CD8-positive, alpha-beta memory T cell (primary cell): ENCODE measurements at places on chromosomes 6 and 20. TPM values are rescaled to one million over a fixed set of nuclear protein-coding genes. Genes with fewer than 3 reads are reported as not detected.
A peak's percentile ranks its signal among the peaks of the same experiment; 100 is the strongest.

GABRR1 gene
- total RNA-seq: not detected

TNNC2 gene
- total RNA-seq: not detected

BIRC7 gene
- total RNA-seq: not detected

HLA-DMB gene
- total RNA-seq: 4.3 TPM

FOXC1 gene
- total RNA-seq: not detected

NKX2-4 gene
- total RNA-seq: not detected

COL21A1 gene
- total RNA-seq: not detected

PRSS16 gene
- 0.55 TPM for total RNA-seq

HTR1E gene
- not detected for total RNA-seq

- no peaks in the 10 kb centered on the region for H3K36me3 ChIP-seq
- H3K4me3 ChIP-seq: no peak overlapping the region
- H3K4me1 ChIP-seq: no peaks in the 10 kb centered on the region
- H3K27ac ChIP-seq: no peak overlapping the region
- H3K27me3 ChIP-seq: no peaks in the 10 kb centered on the region
- no peak for DNase-seq
These were observed 194.6 kb upstream of the LAMP5 start for GRCh38 chr20:9319687-9320384.

- H3K4me3 ChIP-seq: no peak overlapping the region
- no peak for DNase-seq
- no peak overlapping the region for H3K27ac ChIP-seq
- no peaks in the 10 kb centered on the region for H3K36me3 ChIP-seq
- no peaks in the 10 kb centered on the region for H3K4me1 ChIP-seq
- no peaks in the 10 kb centered on the region for H3K27me3 ChIP-seq
These were observed 197.7 kb downstream of the SMOC2 start for GRCh38 chr6:168638468-168639271.

DNA sequence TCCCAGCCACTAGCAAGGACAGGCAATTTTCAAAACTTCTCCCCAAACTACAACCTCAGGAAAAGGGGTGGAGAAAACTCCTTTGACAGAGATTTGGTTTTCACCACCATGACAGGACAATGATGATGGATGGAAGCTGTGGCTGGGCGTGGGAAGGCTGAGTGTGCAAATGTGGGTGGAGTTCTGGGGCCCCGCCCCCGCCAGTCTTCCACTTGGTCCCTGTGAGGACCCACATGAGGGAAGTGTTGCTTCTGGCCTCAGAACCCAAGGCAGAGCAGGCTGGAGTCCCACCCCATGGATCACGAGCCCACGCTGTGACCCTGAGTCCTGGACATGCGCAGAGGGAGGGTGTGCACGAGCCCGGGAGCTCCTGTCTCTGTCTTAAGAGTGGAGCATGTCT lies 21.5 kb upstream of the MRGBP start:
- no peaks in the 10 kb centered on the region for H3K27me3 ChIP-seq
- DNase-seq: no peak
- no peaks in the 10 kb centered on the region for H3K36me3 ChIP-seq
- H3K27ac ChIP-seq: peak overlapping the region; percentile 9
- no peak overlapping the region for H3K4me3 ChIP-seq
- H3K4me1 ChIP-seq: peaks cover 47% of the 10 kb centered on the region

- H3K27ac ChIP-seq: no peak overlapping the region
- H3K27me3 ChIP-seq: no peaks in the 10 kb centered on the region
- no peak overlapping the region for H3K4me3 ChIP-seq
- H3K4me1 ChIP-seq: no peaks in the 10 kb centered on the region
- peaks cover 50% of the 10 kb centered on the region for H3K36me3 ChIP-seq
These were observed 21.1 kb downstream of the GHRH start for GRCh38 chr20:37240337-37241067.

DNA sequence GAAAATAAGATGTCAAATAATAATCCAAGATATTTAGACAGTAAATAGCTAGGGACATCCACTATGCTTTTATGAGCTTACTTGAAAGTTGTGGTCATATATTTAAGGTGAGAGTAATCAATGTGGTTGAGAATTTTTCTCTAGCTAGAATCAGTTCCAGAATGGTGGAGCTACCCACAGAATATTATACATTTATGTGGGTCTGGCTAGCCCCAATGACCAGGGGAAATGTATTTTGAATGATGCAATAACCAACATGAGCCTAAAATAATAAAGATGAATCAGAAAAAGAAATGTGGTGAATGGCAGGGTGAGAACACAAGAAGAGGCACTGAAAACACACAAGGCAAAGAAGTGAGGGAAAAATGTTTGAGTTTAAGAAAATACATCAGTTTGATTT lies 325.7 kb downstream of the TBC1D32 start:
- no peaks in the 10 kb centered on the region for H3K4me1 ChIP-seq
- H3K4me3 ChIP-seq: no peak overlapping the region
- H3K27me3 ChIP-seq: no peaks in the 10 kb centered on the region

- H3K4me1 ChIP-seq: peaks cover 5% of the 10 kb centered on the region
- H3K36me3 ChIP-seq: no peaks in the 10 kb centered on the region
- no peak overlapping the region for H3K27ac ChIP-seq
- no peak for DNase-seq
- H3K4me3 ChIP-seq: no peak overlapping the region
These were observed 4.1 kb upstream of the SPAG4 start for GRCh38 chr20:35611482-35611881.

DNA sequence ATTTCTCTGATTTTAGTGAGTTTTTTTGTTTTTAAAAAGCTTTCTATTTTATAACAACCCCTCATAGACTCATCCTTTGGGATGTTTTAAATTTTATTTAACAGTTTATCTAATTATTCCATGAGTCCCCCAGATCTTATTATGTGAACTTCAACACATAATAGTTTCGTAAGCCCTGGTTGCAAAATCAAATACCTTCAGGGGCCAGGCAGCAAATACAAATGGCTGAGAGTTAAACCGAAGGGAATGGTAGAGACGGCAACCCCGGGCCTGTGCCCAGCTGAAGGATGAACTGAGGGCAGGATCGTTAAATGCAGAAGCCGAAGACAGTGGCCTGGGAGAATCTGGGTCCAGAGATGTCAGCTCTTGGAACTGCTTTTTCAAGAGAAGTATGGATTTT lies 88.4 kb downstream of the RTN4IP1 start:
- peaks cover 24% of the 10 kb centered on the region for H3K36me3 ChIP-seq
- DNase-seq: no peak
- no peaks in the 10 kb centered on the region for H3K27me3 ChIP-seq
- peaks cover 25% of the 10 kb centered on the region for H3K4me1 ChIP-seq

- H3K4me3 ChIP-seq: no peak overlapping the region
- DNase-seq: no peak
- peaks cover 13% of the 10 kb centered on the region for H3K36me3 ChIP-seq
- H3K27ac ChIP-seq: no peak overlapping the region
These were observed 71.2 kb upstream of the EMILIN3 start for GRCh38 chr20:41437836-41438235.

- peaks cover 8% of the 10 kb centered on the region for H3K4me1 ChIP-seq
- no peak overlapping the region for H3K27ac ChIP-seq
- no peaks in the 10 kb centered on the region for H3K36me3 ChIP-seq
- no peak for DNase-seq
- H3K4me3 ChIP-seq: no peak overlapping the region
These were observed 3.9 kb downstream of the SDC4 start for GRCh38 chr20:45344168-45344860.

DNA sequence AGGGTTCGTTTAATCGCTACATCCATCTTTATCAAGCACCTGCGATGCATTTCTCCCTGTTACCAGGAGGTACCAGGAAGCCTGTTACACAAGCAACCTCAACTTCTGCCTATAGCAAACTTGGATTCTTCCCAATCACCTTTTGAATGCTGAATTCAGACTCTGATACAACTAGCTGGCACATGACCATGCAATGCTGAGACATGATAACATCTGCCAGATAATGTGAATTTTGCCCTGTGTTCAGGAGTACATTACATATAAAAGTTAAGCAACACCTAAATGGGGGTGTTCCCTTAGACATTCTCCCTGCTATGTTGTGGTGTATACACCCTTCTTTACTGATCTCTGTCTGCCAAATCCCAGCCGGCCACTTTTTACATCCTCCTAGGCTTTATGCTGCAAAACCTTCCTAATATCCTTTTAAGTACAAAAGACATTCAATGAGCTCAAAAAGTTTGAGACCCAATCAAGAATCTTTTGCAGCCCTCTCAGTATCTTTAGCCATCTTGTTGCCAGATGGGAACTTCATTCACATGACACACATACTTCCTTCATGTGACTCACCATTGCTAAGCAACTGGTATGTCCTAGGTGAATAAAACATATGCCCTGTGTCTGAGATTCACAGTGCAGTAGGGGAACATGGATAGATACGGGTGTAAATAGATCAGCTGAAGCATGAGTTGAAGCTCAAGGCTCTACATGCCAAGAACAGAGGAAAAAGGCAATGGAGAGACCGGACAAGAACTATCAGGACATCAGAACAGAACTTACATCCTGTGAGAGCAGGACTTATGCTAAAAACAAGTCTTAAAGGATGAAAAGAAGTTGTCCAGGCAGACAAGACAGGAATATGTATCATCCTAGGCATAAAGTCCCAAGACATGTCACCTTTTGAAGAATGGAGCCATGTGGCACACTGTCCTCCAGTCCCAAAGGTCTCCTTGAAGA lies 84.3 kb downstream of the ZHX3 start:
- peaks cover 7% of the 10 kb centered on the region for H3K4me1 ChIP-seq
- DNase-seq: no peak
- H3K36me3 ChIP-seq: no peaks in the 10 kb centered on the region
- H3K27ac ChIP-seq: no peak overlapping the region
